ENCODE measurements at places on chromosomes 12 and 14.

DNA sequence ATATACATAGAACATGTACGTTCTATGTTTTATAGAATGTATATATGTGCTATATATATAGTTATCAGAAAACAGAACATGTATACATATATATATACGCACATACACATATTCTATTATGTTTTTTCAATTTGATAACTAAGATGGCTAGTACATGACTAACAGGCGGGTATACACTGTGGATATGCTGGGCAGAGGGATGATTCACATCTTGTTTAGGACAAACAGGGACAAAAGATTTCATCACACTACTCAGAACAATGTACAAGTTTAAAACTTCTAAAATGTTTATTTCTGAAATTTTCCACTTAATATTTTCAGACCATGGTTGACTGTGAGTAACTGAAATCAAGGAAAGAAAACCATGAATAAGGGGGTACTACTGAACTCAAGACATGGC is 17.4 kb downstream of the TIMELESS start:
- no peak for DNase-seq

DNA sequence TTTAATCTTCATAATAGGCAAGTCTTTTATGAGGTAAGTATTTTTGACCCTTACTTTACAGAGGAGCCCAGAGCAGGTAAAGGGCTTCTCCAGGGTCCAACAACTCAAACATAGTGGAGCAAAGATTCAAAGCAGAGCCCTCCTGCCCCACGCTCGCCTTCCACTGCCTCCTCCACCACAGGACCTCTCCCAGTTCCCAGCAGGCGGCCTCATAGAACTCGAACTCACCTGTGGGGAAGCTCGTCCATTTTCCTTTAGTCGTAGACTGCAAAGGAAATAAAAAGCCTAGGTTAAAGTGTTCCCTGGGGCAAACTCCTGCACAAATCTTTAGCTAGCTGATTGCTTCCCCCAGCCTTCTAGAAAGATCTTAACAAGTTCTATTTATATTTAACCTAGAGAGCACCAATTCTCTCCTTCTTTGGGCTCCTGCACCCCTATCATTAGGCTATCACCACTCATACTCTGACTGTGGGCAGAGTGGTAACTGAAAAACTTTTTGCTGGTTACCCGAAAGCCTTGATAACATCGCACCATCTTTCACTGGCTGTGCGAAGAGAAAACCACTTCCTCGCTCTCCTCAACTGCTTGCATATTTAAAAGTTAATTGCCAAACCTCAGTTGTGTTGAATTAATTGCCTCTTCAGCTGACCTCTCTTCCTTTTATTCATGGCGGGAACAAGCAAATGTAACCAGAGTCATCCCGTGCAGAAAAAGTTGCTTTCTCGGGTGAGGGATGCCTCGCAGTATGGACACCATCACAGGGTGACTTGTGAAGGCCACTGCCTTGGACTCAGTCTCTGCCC is 299.6 kb downstream of the DPF3 start:
- DNase-seq: peak; percentile 18

GRCh38 chr14:75714991-75715390 is 53.9 kb downstream of the TTLL5 start:
- no peak for DNase-seq

DNA sequence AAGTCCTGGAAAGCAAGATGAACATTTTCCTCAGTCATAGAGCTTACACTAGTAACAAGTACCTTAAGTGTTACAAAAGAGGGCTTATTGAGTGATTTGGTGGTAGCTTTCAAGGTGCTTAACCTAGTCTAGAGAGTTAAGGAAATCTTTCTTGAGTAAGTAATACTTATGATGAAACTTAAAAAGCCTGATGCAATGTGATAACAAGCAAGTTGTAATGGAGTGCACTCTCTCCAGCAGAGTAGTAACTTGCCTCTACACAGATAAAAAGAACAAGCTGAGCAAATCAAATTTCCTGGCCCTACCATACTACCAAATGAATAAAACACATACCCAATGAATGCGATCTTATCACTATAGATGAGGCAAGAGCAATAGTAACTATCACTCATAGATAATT is 639.9 kb upstream of the FBXO33 start:
- DNase-seq: no peak

DNA sequence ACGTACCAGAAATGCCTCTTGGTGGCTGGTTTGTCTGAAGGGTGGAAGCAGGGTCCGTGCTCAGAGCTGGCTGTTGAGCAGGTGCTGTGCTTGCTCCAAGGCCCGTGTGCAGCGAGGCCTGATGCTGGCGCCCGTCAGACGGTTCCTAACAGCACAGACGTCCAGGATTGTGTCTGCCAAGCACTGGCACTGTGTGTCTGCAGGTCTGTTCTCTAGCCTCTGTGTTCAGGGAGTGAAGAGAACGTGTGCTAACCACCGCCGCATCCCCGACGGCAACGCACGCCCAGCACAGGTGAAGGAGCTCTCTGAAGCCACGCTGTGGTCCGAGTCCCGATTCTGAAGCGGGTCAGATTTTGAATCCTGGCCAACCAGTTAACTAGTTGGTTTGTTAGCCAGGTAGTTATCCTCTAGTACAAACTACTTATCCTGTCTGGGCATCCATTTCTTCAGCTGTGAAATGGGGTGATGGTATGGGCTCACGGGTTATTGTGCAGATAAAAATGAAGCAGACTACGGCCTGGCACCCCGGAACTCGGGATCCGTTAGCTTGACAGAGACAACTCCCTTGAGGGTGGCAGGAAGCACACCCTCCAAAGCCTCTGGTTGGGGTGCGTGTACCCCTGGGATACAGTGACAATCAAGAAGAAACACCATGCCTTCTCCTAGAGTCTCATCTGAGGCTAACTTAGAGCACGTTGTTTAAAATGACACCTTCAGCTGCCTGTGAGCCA is 18.6 kb upstream of the TDRD9 start:
- no peak for DNase-seq

DNA sequence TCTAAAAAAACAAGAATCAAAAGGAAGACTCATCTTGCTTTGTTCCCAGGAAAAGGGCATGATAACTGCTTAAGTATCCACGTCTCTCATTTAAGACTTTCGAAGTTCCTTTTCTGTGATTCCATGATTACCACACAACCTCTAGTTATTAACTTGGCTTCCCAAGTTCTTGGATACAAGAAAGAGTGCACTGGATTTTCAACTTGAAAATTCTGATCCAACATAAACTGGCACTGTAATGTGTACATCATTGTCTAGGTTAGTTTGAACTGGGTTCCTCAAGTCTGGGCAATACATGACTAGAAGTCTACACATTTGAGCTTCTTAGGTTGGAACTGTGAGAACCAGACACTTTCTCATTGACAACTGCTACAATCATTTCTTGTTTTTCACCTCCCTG is 1.6 kb downstream of the KLHL28 start:
- no peak for DNase-seq

- DNase-seq: no peak
Measured at GRCh38 chr14:67735336-67736147, 33.9 kb downstream of the RDH12 start.

GRCh38 chr14:30005114-30005808 is 77.6 kb upstream of the PRKD1 start:
- no peak for DNase-seq

DNA sequence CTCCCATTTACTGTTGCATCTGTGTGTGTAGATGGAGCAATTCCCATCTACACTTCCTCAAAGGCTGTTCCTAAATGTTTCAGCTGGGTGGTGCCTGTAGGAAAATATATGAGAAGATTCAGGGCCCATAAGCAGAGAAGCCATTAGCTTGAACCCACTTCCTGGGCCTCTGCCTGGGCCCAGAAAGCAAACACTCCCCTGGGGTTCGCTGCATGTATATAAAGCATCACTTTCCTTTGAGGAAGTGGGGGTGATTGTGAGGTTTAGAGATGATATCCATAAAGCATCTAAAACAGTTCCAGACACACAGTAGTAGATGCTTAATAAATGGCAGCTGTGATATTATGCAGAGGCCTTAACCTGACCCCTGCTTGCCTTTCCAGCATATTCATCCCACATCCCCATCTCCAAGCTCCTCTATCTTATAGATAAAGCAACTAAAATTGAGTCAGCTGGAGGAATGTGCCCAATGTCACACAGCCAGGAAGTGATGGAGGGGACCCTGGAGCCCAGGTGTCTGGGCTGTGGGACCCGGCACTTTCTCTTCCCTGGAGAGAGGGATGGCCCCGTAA is 280.0 kb upstream of the CRY1 start:
- no peak for DNase-seq

- DNase-seq: no peak
Measured at GRCh38 chr14:42884100-42884499, 1277.4 kb downstream of the LRFN5 start.

- DNase-seq: no peak
Measured at GRCh38 chr12:122943196-122943595, 23.1 kb downstream of the ABCB9 start.

- no peak for DNase-seq
Measured at GRCh38 chr12:234891-235415, 21.0 kb upstream of the SLC6A12 start.

GRCh38 chr14:43249116-43249515 is 1258.0 kb downstream of the FSCB start:
- no peak for DNase-seq

DNA sequence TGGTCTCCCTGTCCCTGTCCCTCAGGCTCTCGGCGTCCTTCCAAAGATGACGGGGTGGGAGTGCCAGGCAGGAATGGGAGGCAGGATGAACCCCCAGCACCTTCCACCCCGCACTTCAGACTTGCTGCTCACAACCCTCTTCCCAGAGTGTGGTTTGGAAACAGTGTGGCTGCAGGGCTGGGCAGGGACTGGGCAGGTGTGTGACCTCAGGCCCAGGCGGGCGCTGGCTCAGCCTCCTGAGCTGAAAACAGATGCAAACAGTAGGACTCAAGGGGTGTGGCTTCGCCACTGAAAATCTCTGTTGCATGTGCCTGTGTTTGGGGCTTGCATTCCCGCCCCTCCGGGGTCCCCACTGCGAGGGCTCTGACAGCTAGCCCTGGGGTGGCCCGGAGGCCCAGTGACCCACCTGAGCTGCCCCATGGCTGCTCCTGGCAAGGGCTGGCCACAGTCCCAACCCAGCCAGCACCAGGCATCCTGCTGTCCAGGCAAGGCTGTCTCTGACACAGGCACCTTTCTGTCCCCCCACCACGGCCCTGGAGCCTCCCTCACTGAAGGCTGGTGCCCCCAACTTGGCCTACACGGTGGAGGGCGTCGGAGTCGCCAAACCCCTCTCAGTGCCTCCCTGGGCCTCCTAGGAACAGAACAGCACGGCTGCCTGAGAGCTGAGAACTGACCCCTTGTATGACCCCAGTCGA is 46.1 kb downstream of the BEGAIN start:
- no peak for DNase-seq

- no peak for DNase-seq
Measured at GRCh38 chr12:105562199-105562971, 231.9 kb downstream of the C12orf75 start.

- DNase-seq: no peak
Measured at GRCh38 chr12:124402248-124403066, 107.6 kb downstream of the RFLNA start.

DNA sequence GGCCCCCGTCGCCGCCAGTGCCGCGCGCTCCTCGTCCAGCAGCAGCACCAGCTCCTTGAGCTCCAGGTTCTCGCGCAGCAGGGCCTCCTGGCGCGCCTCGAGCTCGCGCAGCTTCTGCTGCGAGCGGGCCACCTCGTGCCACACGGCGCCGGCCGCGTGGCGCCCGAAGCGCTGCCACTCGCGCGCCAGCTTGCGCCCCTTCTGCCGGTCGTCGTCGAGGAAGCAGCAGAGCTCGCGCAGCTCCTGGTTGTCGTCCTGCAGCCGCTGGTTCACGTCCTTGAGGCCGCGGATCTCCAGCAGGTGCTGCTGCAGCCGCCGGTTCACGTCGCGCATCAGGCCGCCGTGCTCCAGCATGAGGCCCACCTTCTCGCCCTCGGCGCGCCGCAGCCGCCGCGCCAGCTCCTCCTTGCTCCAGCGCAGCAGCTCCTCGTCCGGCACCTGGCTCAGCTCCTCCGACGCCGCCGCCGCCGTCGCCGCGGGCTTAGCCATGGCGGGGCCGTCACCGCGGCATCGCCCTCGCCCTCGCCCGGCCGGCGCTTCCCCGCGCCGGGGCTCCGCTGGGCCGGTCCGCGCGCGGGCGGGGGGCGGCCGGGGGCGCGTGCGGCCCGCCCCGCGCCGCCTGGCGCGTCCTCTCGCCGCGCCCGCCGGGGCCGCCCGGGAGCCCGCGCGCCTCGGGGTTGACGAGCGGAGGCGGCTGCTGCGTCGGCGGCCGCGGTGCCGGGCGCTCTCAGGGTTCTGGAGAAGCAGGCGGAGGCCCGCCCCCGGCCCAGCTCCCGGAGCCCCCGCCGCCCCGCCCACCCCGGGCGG is at the start of gene CCDC85C:
Gene CCDC85C, minus strand, starts transcription at position 737 of the 807 bp plus-strand sequence. Its CDS starts 248 bp downstream, at position 489.
- DNase-seq: no peak

- DNase-seq: peak; percentile 54
Measured at GRCh38 chr12:54005853-54006558, 2.8 kb upstream of the HOXC8 start.

DNA sequence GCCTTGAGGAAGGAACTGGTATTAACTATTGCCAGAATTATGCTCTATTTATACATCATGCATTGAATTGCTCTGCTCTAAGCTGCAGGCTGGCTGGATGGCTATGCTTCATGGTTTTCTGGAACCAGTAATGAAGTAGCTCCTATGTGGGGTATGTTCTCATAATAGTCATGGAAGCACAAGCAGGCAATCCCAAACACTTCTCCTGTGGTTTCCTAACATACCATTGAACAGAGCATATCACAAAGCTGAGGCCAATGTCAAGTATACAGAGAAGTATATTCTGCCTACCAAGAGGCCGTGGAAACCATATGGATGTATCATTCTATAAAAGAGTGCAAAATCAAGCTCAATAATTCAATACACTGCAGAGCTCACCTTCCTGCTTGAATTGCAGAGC is 1752.4 kb upstream of the FLRT2 start:
- DNase-seq: no peak

DNA sequence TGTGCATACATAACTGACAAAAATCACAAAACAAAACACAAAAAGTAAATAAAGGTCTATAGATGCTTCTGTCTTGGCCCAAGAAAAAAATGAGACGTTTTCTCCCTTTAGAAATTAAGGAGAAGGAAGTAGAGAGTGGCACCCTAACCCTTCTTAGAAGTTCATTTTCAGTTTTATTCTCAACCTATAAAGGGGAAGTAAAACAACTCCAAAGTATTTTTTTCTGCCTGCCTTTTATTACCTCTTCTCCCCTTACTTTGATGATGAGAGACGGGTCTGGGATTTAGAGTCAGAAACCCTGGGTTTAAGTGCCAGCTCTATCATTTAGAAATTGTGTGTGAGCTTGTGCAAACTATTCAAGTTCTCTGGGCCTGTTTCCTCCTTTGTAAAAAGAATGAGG is 2.8 kb downstream of the PRIM1 start:
- no peak for DNase-seq

DNA sequence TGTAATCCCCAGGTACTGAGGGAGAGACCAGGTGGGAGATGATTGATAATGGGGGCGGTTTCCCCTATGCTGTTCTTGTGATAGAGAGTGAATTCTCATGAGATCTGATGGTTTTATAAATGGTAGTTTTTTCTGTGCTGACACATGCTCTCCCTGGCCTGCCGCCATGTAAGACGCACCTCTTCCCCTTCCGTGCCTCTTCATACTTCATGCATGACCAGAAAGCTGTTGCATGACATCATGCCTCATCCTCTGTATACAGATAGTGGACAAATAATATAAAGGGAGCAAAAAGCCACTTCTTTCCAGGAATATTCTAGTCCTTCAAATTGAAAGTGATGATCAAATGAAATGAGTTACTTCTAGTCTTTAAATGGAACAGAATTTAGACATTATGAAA is 47.3 kb upstream of the LRIG3 start:
- no peak for DNase-seq

All from stimulated activated CD8-positive, alpha-beta memory T cell treated with anti-CD3 and anti-CD28 coated beads, Interleukin-7, amount 100 ng/mL, for 48 hours (primary cell).